Activated CD4-positive, alpha-beta T cell treated with anti-CD3 and anti-CD28 coated beads, Interleukin-2, amount 10 ng/mL, durations not matched to agents 7 days and 5 days (primary cell): ENCODE measurements at places on chromosomes 5 and 9.

DNA sequence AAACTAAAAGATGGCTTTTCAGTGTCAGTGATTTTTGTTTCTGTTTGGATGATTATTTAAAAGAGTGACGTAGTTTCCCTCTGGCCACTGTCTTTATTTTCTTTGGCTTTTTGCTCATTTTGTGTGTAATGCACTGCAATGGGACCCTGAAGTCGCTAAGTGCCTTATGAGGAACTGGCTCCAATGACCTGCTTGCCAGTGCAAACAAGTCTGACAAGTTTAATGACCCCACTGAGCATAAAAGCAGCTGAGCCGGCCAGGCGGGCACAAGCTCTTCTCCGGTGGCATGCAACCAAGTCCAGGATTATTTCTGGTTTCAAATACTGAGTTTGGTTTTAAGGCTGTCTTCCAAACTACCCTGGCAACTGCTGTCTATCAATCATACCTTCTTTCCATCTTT is 15.6 kb upstream of the GNA14 start:
- no peak for DNase-seq

DNA sequence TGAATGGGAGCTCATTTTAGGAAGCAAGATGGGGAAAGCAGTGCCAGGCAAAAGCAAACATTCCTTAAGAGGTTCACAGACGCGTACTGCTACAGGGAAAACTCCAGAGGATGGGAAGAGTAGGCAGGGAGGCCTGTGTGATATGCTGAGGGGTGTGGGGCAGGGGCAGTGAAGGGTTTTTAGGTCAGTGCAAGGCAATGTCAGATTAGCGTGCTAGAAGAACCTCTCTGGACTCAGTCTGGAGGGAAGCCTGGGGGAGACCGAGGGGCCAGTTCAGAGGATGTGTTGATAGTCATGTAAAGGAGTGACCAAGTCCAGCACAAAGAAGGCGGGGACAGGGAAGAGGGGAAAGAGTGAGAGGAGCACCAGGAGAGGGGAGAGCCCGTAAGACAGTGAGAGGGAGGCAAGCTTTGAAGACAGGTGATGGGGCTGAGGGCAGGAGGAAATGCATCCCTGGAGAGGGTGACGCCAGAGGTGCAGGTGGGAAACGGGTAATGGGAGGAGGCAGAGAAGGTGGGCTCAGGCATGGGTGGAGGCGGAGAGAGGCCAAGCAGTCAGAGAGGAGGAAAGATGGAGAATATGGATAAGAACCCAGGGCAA is 134.5 kb downstream of the MTX3 start:
- no peak for DNase-seq

GRCh38 chr5:113029614-113030013 is 53.0 kb downstream of the DCP2 start:
- no peak for DNase-seq

- no peak for DNase-seq
Measured at GRCh38 chr5:170070556-170071412, 34.9 kb upstream of the FOXI1 start.

DNA sequence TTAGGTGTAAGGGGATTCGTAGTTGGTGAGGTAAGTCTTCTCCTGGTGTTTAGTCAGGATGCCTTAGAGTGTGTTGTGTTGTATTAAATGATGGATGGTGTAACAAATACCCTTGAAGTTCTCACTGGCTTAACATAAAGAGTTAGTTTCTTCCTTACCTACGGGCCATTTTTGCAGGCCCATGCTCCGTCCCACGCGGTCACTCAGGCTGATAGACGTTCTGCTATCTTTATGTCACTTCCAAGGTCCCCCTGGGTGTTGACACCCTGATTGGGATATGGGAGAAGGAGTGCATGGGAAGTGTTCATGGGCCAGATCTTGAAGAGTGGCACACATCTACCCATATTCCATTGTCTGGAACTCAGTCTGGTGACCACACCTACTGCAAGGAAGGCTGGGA is 214.0 kb downstream of the MAST4 start:
- DNase-seq, result no peak

- no peak for DNase-seq
Measured at GRCh38 chr5:135376961-135377624, 21.9 kb downstream of the MACROH2A1 start.

DNA sequence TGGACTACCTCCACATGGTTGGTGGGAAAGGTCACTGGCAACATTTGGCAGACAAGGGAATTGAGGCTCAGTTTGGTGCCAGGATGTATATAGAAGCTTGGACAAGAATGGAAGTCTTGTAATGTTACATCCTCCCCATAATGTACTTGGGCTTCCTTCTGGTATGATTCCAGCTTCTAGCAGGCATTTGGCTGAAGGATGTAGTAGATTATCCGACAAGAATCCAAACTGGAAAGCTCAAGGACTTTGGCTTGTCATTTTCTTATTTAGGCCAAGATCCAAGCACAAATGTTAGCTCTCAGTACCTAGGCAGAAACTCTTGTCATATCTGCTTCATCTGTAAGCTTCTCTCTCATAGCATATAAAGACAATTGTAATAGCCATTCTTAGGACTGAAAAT is 209.1 kb downstream of the MAPKAP1 start:
- no peak for DNase-seq

- no peak for DNase-seq
Measured at GRCh38 chr9:97703437-97704344, 6.6 kb upstream of the XPA start.
